Muscle of leg (tissue), 16 donors: ENCODE measurements at places on chromosomes 1 and 21.

- peaks cover 36% of the 10 kb centered on the region for H3K27me3 ChIP-seq
- H3K4me3 ChIP-seq, result no peak overlapping the region
- H3K27ac ChIP-seq, result no peak overlapping the region
- no peak for DNase-seq
- H3K4me1 ChIP-seq, result no peaks in the 10 kb centered on the region
Observed at GRCh38 chr1:30648408-30649000, 74.9 kb downstream of the MATN1 start.

DNA sequence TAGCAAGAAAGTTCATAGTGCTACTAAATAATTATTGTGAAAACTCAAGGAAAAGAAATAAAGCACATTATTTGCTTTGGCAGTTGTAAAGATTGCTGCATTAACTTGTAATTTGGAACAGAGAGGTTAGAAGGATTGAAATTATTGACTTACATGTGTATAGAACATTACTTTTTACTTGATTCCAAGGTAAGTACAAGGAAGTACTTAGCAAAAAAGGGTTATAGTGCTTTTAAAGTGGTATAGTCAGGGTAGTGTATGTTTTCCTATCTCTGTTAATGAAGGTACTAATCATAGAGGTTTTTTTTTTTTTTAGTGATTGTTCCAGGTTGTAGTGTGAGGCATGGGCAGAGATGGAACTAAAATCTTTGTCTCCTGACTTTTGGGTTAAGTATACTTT lies 29.4 kb downstream of the MAN1A2 start:
- H3K36me3 ChIP-seq, result no peaks in the 10 kb centered on the region
- no peak overlapping the region for H3K27ac ChIP-seq
- H3K4me1 ChIP-seq, result no peaks in the 10 kb centered on the region

DNA sequence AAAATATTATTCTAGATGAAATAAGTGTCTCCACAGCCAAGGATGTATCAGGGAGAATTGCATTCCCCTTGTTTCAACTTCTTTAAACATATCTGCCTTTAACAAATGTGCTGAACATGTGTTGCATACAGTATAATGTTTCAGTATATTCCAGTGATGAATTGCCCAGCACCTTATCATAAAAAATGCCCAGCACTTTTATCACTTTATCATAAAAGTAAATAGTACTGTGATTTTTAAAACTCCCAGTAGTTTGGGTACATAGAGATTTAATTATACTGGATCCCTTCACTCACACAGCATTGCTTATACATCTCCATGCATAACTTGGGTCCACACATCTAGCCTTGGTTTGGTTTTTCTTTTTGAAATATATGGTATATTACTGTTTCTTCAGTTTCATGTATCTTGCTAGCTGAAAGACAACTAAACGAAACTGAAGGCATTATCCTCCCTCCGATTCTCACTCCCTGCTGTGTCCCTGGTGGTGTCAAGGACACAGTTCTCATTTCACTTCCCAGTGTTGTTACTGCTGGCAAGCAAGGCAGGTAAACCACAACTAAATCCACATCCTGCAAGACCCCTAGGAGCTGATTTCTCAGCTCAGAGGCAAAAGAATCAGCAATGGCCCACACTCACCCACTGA lies 118.2 kb upstream of the SLC44A3 start:
- no peaks in the 10 kb centered on the region for H3K36me3 ChIP-seq
- no peaks in the 10 kb centered on the region for H3K27me3 ChIP-seq
- H3K27ac ChIP-seq, result peak overlapping the region; percentile 13
- DNase-seq, result no peak
- no peak overlapping the region for H3K4me3 ChIP-seq

DNA sequence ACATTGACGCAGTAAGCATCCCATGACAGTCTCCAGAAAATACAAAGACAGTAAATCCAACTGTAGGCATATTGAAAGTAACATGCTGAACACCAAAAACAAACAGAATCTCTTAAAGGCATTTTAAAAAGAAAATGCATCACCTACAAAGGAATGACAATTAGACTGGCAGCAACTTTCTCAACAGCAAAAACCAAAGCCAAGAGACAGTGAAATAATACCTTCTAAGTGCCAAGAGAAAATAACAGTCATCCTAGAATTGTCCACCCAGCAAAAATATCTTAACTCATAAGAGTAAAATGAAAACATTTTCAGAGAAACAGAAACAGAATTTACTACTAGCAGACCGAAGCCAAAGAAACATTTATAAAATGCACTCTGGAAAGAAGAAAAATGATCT lies 20.0 kb downstream of the CCDC185 start:
- no peaks in the 10 kb centered on the region for H3K36me3 ChIP-seq
- DNase-seq, result no peak
- no peak overlapping the region for H3K27ac ChIP-seq
- H3K4me1 ChIP-seq, result no peaks in the 10 kb centered on the region
- no peak overlapping the region for H3K4me3 ChIP-seq
- H3K27me3 ChIP-seq, result peaks cover 2% of the 10 kb centered on the region

- H3K4me3 ChIP-seq, result peak overlapping the region; percentile 79
- no peak overlapping the region for H3K27ac ChIP-seq
- no peaks in the 10 kb centered on the region for H3K36me3 ChIP-seq
- DNase-seq, result no peak
Observed at GRCh38 chr1:180633057-180634056, 1.5 kb downstream of the XPR1 start.

DNA sequence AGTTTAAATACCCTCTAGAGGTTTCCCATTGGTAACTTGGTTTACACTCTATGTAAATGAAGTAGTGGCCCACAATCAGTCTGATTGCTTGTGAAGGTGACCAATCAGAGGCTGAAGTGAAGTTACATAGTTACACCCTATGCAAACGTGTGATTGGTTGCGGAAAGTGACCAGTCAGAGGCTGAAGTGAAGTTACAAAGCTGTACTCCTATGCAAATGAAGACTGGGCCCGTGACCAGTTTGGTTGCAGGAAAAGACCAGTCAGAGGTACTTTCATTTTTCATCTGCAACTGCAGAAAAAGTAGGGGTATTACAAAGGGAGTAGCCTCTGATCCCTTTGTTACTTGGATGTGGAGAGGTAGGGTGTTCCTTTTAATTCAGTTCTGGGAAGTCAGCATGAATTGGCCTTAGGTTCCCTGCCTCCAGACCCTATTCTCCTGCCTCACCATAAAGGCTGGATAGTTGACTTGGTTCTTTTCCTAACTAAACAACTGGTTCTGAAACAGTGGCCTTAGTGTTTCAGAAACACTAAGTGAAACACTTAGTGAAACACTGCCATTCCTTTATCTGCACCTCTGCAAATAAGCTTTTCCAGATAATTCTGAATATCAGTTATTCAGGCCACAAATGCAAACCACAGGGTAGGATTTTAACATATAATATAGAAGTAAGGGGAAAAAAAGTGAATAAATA lies 39.3 kb downstream of the MAGI3 start:
- H3K4me3 ChIP-seq, result no peak overlapping the region
- no peaks in the 10 kb centered on the region for H3K4me1 ChIP-seq
- H3K36me3 ChIP-seq, result no peaks in the 10 kb centered on the region
- DNase-seq, result no peak

DNA sequence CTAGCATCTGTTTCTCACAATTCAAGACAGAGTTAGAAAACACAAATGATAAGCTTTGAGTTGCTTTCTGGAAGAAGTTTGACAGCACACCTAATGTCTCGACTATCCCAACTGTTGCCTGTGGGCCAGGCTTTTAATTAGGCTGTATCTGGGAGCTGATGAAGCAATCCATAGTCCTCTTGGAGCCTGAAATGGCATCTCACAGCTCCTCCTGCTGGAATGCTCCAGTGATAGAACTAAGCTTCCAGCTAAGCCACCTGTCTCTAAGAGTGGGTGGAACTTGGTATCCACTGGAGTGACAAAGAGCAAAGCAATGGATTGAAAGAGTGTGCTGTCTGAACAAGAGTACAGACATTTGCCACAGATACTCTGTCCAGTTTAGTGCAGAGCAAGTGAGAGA lies 605.3 kb upstream of the NR5A2 start:
- no peaks in the 10 kb centered on the region for H3K27me3 ChIP-seq
- H3K36me3 ChIP-seq, result no peaks in the 10 kb centered on the region
- peak; percentile 19 for DNase-seq
- no peak overlapping the region for H3K27ac ChIP-seq
- peaks cover 3% of the 10 kb centered on the region for H3K4me1 ChIP-seq

GRCh38 chr1:46488343-46489168 lies 1.1 kb upstream of the DMBX1 start:
- no peak overlapping the region for H3K27ac ChIP-seq
- peaks cover 100% of the 10 kb centered on the region for H3K27me3 ChIP-seq
- peaks cover 18% of the 10 kb centered on the region for H3K4me1 ChIP-seq
- DNase-seq, result no peak

DNA sequence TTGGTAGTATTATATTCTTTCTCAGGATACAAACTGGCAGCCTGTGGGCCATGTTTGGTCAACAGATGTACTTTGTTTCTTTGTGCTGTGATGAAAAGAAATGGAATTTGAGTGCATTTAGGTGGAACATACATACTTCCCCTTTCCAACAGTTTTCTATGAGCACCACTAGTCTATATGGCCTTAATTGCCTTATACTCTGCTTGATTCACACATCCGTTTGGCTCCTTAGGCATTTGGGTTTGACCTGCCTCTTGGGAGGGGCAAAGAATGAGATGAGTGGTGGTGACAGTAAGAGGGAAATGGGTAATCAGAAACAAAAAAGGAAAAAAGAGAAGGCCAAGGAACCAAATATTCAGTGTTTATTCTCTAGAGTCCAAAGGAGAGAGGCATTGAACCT lies 17.0 kb downstream of the CFAP126 start:
- DNase-seq, result no peak
- no peaks in the 10 kb centered on the region for H3K4me1 ChIP-seq
- no peak overlapping the region for H3K27ac ChIP-seq

GRCh38 chr1:226762988-226763904 lies 24.2 kb upstream of the ITPKB start:
- no peak overlapping the region for H3K27ac ChIP-seq
- H3K36me3 ChIP-seq, result no peaks in the 10 kb centered on the region
- no peak overlapping the region for H3K4me3 ChIP-seq
- H3K4me1 ChIP-seq, result no peaks in the 10 kb centered on the region
- no peak for DNase-seq

- H3K27me3 ChIP-seq, result no peaks in the 10 kb centered on the region
- no peak overlapping the region for H3K4me3 ChIP-seq
- peaks cover 3% of the 10 kb centered on the region for H3K4me1 ChIP-seq
Observed at GRCh38 chr1:214970016-214970415, 112.5 kb upstream of the KCNK2 start.

DNA sequence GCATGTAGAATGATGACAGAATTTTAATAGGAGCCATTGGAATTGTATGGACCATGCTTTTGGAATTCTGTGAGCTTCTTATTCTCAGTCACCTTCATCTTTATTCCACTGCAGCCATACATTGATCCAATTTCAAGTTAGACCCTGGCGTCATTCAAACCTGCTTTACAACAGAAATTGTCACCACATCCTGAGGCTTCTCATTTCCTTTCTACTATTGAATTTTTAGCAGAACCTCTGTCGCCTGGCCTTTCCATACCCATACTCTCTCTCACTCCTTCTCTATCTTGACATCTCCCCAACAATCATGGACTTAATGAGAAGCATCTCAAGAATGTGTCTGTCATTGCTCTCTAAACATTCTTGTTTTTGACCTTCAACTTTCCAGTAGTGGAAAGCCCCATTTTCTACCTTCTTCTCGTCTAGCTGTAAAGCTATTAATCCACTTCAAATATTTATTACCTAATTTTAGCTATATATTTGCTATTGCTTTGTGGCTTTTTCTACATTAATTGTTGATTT lies 74.1 kb downstream of the CRB1 start:
- no peaks in the 10 kb centered on the region for H3K36me3 ChIP-seq
- DNase-seq, result no peak
- no peak overlapping the region for H3K27ac ChIP-seq

GRCh38 chr1:246573491-246573890 lies 7.2 kb downstream of the CNST start:
- H3K36me3 ChIP-seq, result no peaks in the 10 kb centered on the region
- no peaks in the 10 kb centered on the region for H3K27me3 ChIP-seq
- no peak overlapping the region for H3K4me3 ChIP-seq
- peak; percentile 54 for DNase-seq
- H3K27ac ChIP-seq, result peak overlapping the region; percentile 31

DNA sequence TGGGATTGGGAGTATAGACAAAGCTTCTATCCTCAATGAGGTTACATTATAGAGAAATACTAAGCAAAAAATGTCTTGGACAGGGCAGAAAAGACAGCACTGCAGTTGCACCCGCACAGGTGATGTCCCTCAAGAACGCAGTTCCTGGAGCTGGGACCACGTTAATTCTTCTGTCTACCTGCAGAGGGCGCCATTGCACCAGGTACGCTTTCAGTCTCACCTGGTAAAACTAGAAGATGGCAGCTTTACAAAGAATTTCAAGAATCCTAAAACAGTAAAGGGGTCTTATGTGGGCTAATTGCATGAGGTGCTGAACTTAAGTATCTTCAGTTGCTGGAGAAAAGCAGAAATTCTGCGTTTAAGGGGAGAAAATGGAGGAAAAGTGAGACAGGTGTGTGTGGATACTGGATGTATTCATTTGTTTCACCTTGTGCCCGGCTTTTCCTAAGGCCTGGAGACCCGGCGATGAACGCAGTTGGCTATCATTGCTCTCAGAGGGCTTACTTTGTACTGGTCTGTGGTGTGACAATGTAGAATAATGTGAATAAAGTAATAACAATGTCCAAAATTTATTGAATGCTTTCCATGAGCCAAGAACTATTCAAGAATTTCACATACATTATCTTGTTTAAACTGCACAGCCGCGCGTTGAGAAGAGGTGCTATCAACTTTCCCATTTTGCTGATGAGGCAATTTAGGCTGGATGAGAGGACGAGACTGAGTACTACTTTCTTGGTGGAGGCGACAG lies 276.3 kb upstream of the GREM2 start:
- H3K4me1 ChIP-seq, result no peaks in the 10 kb centered on the region
- H3K36me3 ChIP-seq, result no peaks in the 10 kb centered on the region
- H3K27ac ChIP-seq, result no peak overlapping the region
- no peaks in the 10 kb centered on the region for H3K27me3 ChIP-seq

- no peak for DNase-seq
- peaks cover 5% of the 10 kb centered on the region for H3K4me1 ChIP-seq
- no peak overlapping the region for H3K27ac ChIP-seq
- H3K4me3 ChIP-seq, result no peak overlapping the region
- peaks cover 29% of the 10 kb centered on the region for H3K27me3 ChIP-seq
- no peaks in the 10 kb centered on the region for H3K36me3 ChIP-seq
Observed at GRCh38 chr21:42021371-42022090, 11.4 kb upstream of the ZBTB21 start.
